Activated CD4-positive, alpha-beta memory T cell treated with anti-CD3 and anti-CD28 coated beads for 36 hours (primary cell): ENCODE measurements at places on chromosomes 13 and 19.

DNA sequence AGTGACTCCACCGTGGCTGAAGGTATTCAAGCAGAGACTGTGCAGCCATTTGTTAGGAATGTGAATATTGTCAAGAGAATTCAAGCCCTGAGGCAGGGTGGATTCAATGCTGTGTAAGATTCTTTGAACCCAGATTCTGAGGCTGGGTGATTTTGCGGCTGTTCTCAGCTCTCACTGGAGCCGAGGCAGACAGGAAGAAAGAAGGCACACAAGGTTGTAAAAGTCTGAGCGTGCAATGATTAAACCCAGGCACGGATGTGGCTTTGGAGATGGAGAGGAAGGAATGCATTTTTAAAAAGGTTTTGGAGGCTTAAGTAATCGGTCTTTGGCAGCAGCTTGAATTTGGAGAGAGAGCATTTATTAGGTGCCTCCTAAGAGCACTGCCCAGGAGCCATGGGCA is 187.9 kb downstream of the KATNAL1 start:
- peak; percentile 63 for DNase-seq

- no peak for DNase-seq
Measured at GRCh38 chr19:32418155-32418554, 12.6 kb downstream of the DPY19L3 start.

DNA sequence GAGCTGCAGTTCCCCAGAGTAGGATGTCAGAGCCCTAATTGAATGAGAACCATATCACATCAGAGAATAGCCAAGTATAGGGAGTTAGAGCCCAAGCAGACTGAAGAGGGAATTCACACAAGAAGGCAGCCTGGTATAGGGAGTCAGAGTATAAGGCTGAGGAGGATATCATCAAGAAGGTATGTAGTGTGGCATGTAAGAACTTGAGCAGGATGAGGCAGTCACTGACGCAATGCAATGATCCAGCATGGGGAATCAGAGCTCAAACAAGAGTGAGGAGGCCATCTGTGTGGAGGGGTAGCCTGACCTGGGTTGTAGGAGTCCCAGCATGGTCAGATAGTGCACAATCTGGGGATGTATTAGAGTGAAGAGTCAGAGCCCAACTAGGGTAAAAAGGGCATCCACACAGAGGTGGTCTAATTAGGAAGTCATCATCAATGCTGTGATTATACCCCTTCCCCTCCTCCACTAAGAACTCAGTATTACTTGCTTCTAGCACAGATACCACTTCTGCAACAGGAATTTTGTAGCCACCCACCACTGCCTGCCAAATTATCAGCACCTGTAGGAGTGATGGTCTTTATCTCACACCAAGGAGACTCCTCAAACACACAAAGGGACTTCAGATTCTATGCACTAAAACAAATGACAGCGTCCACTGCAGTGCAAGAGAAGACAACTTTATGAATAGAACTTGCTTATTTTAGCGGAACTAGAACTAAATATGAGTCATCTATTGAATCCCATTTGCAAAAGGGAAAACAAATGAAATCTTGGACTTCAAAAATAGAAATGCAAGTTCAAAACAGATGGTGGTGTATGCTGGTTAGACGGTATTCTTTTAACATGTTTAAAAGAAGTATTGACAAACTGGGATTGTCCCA is 107.2 kb downstream of the FNDC3A start:
- no peak for DNase-seq

- DNase-seq: no peak
Measured at GRCh38 chr13:39273953-39274738, 235.9 kb downstream of the NHLRC3 start.

DNA sequence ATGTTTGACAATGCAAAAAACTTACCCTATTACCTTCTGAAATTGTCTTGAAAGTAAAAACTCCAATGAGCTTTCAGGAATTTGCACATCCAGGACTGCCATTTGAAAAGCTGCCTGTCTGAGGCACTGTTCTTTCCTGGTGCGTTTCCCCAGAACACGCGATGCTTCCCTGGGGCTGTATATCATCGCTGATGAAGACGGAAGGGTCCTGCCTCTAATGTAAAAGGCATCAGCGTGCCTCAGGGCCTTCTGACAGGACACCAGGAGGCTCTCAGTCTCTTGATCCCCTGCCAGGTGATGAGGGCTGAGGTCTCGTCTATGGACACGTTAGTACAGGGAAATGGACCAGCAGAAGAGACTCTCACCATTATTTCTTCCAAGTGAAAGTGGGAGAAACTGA is 296.8 kb downstream of the EFNB2 start:
- no peak for DNase-seq

- peak; percentile 66 for DNase-seq
Measured at GRCh38 chr19:3692141-3693024, 7.9 kb downstream of the PIP5K1C start.

DNA sequence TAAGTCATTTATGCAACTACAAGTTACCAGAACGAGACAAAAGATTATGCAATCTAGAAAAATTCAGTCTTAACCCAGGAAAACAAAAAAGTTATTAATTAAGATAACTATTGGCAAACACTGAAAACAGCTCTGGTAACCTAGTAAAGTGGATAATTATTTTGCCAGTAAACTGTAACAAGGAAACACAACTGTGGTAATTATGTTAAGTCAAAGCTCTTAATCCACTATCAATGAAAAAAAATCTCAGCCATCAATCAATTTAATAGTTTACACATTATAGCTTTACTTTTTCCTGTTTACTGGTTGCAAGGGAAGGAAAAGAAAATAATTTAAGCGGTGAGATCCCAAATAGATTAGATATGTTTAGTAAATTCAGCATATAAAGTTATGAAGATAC is 11.2 kb downstream of the EXOSC8 start:
- no peak for DNase-seq

DNA sequence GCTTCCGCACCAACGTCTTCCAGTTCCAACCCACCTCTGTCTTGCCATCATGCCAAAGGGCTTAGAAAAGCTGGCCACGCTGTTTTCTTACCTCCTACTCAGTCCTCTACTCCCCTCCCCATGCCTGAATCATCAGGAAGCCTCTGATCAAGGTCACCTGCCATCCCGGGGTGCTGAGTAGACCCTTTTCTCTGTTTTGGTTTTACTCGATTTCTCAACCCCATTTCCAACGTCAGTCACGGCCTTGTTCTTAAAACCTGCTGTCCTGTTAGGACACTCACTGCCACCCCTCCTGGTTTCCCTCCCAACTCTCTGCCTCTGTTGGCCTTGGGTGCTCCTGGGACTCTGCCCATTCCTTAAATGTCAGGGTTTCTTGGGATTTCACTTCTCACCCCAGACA is 350.1 kb downstream of the FOXO1 start:
- DNase-seq: peak; percentile 77

DNA sequence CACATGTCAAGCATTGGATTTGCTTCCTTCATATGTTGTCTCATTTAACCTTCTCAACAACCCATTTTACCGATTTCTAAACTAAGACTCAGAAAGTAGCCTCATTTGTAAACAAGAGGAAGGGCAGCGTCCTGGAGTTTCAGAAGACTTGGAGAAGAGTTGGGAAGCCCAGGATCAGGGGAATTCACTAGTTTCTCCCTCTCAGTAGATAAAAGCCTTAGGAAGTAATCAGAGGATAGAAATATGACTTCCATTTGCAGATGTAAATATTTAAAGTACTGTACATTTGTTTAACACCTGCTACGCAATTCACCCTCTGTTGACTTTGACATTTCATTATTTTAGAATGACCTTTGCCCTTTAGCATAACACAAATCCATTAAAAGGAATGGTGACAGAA is 216.4 kb downstream of the DCT start:
- no peak for DNase-seq

DNA sequence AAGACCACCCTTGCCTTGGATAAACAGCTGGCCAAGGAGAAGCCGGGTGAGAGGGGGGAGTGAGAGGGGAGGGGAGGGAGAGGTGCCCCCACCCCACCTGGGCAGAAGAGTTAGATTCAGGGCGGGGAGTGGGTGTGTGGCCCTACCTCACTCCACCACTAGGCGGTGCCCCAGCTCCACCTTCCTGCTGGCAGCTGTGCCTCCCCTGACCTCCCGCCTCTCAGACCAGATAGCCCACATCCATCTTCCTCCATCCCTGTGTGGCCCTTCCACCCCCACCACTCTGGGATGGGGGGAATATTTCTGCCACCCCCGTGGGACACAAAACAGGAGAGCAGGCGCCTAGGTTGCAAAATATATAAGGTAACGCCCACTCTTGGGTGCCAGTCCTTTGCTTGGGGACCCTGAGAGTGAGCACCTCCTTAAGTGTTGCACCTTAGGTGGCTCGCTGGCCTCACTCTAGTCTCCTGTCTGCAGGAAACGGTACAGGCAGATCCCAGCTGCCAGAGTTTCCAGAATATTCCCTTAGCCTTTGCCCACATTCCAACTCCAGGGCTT is 13.8 kb upstream of the EHD2 start:
- DNase-seq: peak; percentile 73

DNA sequence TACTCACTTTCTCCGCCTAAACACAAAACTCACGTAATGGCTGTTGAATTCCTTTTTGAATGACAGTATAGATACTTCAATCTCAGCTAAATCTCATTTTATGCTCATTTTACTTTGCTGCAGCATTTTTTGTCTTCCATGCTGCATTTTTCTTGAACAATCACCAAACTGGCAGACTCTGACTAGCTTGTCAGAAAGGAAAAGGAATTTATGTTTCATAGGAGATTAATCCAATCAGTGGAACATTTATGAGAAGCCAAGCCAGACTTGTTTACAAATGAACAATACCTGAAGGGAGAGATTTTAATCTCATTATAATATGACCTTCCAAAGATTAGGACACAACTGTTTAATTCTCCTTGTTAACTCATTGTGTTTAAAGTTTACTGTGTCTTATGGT is 1044.3 kb downstream of the DIAPH3 start:
- DNase-seq: no peak

- DNase-seq: peak; percentile 27
Measured at GRCh38 chr19:38564981-38565690, 52.6 kb downstream of the MAP4K1 start.

GRCh38 chr13:110217085-110217484 is 89.9 kb downstream of the COL4A1 start:
- DNase-seq: no peak

DNA sequence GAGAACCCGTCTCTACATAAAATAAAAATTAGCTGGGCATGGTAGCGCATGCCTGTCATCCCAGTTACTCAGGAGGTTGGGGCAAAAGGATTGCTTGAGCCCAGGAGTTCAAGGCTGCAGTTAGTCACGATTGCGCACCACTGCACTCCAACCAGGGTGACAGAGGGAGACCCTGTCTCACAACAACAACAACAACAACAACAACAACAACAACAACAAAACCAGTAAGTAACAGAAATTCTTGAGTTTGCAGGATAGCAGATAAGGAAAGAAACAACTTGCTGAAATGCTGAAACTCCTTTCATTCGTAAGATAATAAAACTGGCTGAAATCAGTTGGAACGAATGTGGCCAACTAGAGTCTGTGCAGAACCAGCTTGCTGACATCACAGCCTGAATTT is 23.1 kb upstream of the URI1 start:
- DNase-seq: no peak

DNA sequence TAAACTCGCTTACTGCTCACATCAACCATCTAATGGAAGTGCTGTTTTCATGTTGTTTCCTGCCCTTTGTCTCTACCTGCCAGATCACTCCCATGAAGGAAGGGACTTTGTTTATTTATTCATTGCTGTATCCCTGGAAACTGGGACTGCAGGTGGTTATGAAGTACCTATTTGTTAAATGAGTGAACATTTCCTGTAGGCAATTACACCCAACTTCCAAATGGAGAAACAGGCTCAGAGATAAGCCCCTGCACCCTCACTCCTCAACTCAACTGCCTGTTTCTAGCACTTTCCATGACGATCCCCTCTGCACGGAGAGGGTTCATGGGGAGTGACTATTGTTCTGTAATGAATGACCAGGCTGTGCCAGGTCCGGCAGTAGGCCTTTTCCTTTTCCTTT is 1.9 kb upstream of the SELENOW start:
- no peak for DNase-seq

DNA sequence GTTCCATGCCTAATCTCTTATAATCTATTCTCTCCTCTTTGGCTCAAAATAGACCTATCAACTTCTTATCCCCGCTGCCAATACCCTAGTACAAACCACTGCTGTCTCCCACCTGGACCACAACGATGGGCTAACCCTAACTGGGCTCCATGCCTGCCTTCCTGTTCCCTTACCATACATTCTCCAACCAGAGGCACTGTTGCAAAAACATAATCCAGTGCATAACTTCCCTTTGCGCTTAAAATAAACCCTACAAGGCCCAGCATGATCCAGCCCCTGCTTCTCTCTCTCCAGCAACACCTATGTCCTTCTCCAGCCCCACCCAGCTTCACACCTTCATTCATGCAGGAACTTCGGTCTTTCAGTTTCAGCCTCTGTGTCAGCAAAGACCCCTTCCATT is 27.4 kb upstream of the CEBPA start:
- no peak for DNase-seq

DNA sequence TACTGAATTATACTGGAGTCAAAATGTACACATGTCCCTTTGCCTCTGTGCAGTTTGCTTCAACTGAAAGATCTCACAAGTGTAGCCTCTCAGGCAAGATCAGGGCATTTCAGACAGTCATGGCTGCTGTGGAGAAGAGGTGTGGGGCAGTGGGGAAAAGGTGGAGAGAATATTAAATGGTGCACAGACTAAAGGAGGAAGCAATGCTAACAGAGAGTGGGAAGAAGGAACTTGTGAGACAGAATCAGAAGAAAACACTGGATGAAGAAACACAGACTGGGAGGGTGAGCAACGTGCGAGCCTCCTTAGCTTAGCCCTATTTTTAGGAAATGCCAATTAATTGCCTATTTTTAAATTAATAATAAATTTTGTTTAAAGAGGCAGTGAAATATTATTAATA is 49.6 kb upstream of the RAP2A start:
- DNase-seq: no peak

- DNase-seq: no peak
Measured at GRCh38 chr13:28268800-28269223, 130.5 kb downstream of the PAN3 start.

DNA sequence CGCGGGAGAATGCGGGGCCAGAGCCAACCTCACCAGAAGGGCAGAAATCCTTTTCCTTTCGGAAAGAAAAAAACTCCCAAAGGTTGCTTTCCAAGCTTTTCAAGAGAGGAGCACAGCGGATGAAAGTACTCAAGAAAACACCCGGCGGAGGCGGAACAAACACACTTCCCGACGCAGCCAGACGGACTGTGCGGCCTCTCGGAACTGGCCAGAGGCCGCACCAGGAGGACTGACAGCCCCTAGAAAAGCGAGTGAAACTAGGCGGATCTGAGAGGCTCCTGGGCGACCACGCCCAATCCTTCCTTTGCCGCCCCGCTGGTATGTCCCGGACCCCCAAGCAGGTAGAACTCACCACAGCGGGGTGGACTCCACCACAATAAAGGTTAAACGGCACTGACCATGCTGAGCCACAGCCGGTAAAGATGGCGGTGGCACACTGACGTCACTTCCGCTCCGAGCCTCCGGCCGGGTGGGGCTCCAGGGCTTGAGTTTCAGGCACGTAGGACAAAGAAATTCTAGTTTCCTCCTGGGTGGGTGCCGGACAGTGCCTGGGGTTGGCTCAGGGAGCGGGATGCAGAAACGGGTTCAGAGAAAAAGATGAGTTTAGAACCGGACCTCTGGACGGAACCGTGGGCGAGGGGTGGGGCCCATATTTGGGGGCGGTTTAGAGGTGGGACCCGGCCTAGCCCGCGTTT is at the start of gene ZNF562:
TSS of gene ZNF562 (minus strand) at position 438 of the 695 bp plus-strand sequence. CDS start 14,356 bp downstream, outside the sequence.
- DNase-seq: peak; percentile 89

- no peak for DNase-seq
Measured at GRCh38 chr13:37869506-37869755, 141 bp downstream of the TRPC4 start.

- DNase-seq: no peak
Measured at GRCh38 chr19:29076963-29077362, 136.0 kb downstream of the UQCRFS1 start.
